NCI-H510A (cell line): ENCODE measurements at places on chromosomes 5 and 9.

DNA sequence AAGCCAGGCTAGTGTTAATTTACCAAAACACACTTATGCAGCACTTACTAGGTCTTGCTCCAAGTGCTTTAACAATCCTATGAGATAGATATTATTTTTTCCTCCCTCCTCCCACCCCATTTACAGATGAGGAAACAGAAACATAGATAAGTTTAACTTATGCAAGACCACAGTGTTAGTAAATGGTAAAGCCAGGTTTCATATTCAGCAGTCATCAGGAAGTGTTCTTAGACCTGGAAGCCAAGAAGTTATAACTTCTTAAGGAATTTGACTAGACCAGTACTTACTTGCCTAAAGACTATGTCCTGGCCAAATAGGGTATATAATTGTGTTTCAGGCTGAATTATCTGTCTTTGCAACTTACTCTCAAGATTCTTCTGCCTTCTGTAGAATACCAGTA, 15.9 kb downstream of the ABHD17B start:
- no peak for DNase-seq

GRCh38 chr9:71783120-71783523, 14.8 kb upstream of the CEMIP2 start:
- DNase-seq, result peak; percentile 34

DNA sequence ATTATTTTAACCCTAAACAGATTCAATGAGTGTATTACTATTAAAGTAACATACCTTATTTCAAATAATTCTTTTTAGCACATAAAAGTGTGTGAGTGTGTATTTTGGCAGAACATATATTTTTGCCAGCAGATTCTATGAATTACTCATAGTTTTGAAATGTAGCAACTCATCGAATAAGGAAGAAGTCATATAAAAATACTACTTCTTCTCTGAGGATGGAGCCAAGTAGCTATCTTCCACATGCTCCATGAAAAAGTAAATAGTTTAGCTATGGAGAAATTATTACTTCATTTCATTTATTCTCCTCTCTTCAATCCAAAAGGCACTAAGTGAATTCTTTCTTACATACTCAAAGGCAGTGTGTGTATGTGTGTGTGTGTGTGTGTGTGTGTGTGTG, 1090.4 kb upstream of the CDH6 start:
- no peak for DNase-seq

DNA sequence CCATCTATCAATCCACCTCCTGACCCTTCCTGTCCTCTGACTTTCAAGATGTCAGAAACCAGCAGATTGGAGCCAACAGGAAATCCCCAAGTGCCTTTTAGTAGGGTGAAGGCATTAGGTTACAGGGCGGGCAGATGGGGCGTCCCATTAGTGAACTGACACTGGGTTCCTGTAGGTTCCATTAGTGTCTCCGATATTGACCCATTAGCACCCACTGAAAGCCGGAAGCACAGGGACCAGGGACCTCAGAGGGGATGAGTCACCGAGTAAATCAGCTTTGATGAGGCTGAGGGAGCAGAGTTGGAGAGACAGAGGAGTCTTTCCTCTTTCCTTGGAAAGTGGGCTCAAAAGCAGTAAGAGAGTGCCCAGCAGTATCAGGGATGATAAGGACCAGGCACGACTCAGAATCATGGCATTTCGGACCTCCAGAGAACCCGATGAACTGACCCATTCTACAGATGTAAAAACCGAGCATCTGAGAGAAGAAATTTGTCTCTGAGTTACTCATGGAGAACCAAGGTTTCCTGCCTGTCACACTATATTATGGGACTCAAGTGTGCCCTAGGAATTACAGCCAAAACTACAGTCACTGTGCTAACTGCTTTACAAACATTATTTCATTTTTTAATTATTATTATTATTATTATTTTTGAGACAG, 47.2 kb upstream of the FABP6 start:
- no peak for DNase-seq

DNA sequence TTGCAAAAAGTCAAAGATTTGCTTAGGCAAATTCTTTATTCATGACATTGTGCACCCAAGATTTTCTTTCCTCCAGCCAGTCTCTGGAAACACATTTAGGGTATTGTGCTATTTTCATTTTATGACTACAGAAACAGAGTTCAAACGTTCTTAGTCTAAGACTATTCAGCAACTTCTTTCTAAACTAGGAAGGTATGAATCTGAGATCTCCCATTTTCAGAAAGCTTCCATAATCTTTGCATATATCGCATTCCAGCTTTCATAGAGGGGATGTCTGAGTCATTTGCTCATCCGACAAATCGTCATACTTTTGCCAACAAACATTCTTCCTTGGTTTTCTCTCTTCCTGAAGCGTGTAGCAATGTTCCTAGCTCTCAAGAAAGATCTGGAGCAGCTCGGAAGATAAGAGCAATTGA, 1.6 kb upstream of the PAPPA start:
- no peak for DNase-seq

- no peak for DNase-seq
Measured at GRCh38 chr9:31612336-31613030, 772.0 kb upstream of the ACO1 start.

GRCh38 chr5:125463466-125464092, 717.1 kb upstream of the ZNF608 start:
- DNase-seq, result no peak

GRCh38 chr9:33161589-33162132, 5.5 kb downstream of the B4GALT1 start:
- peak; percentile 54 for DNase-seq

DNA sequence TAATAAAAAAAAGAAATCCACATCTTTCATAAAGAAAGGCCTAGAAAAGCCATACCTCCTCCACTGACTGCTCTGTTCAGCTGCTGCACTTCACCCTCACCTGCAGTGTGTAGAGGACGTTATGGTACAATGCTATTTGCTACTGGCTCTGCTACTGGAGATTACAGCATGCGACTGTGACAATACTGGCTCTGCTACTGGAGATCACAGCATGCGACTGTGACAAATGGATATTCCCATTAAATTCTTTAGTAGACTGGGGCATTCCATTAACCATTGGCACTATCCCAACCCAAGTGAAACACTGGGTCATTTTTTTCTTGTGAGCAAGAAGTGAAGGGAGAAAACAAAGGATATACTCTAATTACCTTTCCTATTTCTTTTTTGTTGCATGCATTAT, 1063.5 kb upstream of the DMAC1 start:
- no peak for DNase-seq

DNA sequence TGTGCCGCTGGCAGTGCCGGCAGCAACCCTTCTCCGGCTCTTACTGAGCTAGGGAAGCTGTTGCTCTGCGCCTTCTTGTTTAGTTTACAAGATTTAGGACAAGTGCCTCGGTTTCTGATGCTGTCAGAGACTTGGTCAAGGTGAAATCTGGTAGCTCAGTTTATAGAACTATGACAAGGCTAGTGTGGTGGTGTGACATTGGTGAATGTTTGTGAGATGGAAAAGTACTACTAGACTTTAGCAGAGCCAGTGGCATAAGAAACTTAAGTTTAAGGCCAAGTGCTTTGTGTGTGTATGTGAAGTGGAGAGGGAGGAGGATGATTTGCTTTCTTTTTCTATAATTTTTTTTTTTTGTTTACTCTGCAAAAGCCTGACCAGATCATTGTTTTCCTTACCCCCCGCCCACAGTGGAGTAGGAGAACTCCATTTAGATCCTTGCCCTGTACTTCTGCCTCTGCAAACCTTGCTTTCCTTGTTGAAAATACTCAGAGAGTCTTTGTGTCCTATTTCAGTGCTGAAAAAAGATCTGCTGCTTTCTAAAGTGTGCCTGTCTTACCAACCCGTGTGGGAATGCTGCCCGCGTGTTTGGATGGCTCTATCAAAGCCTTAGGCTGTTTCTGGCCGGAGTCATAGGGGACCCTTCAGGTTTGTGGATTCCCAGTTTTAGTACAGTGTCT, 75.9 kb downstream of the TRIO start:
- no peak for DNase-seq

DNA sequence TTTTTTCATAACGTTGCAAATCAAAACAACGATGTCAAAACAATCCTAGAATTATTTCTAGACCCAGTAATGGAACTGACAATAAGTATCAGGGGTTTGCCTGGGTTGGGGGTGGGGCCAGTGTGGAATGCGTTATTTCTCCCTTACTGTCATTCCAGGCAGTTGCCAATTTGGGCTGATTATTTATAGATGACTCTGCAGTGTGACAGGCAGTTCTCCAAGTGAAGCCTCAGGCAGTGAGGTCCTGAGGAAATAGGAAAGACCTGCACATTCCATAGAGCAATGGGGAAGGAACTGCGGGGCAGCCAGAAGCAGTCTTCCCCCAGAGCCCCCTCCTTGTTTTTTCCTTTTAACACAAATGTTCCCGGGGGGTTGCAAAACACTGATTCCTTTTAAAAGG, 179.0 kb downstream of the YTHDC2 start:
- no peak for DNase-seq

GRCh38 chr9:117021906-117022305, 334.8 kb downstream of the TRIM32 start:
- DNase-seq, result no peak

DNA sequence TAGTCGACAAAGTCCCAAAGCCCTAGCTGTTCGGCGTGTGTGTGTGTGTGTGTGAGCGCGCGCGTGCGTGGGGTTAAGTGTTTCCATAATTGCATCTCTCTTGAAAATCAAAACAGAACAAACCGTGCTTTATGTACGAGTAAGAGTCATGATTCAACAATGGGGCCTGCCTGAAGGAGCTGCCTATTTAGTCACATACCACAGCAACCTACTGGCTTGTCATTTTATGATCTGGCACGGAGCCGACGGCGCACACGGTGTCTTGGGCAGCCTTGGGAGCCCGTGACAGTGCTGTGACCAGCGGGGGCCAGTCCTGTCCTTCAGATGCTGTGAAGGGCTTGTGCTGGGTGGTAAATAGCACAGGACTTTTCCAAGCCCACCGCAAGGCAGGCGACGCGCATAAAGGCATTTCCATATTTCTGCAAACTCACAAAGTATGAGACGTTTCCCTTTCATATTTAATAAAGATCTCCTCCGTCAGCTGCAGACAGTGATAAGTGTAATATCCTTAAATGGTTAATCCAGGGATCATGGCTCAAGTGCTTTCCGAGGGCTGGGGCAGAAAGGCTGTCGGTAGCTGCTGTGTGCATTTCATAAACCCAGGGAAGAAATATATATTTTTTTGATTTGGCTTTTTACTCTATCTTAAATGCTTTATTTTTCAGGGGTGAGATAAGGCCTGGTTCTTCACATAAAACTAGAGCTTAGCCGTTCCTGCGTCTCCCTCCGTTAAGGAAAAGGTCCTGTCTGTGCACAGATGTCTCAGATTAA, 270.2 kb upstream of the IRX1 start:
- DNase-seq, result no peak

GRCh38 chr9:80692751-80693150, 996.6 kb downstream of the TLE1 start:
- DNase-seq, result no peak

- DNase-seq, result no peak
Measured at GRCh38 chr5:134077926-134078580, 36.4 kb upstream of the TCF7 start.

- no peak for DNase-seq
Measured at GRCh38 chr5:150584556-150585335, 55.7 kb upstream of the SYNPO start.

DNA sequence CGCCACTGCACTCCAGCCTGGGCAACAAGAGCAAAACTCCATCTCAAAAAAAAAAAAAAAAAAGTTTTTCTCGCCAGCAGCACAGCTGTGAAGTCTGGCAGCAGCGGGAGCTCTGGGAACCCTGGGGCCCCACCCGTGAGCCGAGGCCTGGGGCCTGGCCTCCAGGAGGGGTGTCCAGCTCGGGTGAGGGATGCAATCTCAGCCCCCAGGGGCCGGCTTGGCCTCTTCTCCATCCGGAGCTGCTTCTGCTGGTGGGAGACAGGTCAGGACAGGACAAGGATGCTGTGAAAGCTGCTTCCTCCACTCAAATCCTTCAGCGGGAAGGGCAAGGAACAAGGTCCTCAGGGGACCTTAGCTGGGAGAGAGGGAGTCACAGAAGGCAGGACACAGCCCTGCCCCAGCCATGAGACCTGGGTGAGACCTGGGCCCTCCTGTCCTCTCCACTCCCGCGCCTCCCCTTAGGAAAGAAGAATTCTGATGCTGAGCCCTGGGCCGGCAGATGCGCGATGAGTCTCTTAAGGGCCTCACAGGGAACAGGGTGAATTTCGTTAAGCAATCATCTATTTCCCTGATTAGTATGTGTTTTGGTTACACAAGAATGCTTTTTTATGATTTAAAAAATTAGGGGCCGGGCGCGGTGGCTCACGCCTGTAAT, 30.6 kb downstream of the PLPP7 start:
- DNase-seq, result no peak

DNA sequence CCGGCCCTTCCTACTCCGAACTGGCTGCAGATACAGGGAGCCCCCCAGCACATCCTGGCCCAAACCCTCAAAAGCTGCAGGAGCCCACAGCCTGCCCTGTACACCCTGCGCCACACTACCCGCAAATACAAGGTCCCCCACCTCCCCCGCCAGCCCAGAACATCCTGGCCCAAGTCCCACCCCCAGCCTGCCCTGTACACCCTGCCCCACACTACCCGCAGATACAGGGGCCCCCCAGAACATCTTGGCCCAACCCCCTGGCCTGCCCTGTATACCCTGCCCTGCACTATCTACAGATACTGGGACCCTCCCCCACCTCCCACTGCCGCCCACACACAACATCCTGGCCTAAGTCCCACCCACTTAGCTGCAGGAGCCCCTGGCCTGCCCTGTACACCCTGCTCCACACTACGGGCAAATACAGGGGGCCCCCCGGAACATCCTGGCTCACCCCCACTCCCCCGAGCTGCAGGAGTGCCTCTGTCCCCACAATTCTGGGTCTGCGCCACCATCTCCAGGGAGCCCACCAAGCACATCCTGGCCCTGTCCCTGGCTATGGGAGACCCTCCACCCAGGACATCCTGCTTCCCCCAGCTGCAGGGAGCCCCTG, 8.3 kb downstream of the LPCAT1 start:
- no peak for DNase-seq

DNA sequence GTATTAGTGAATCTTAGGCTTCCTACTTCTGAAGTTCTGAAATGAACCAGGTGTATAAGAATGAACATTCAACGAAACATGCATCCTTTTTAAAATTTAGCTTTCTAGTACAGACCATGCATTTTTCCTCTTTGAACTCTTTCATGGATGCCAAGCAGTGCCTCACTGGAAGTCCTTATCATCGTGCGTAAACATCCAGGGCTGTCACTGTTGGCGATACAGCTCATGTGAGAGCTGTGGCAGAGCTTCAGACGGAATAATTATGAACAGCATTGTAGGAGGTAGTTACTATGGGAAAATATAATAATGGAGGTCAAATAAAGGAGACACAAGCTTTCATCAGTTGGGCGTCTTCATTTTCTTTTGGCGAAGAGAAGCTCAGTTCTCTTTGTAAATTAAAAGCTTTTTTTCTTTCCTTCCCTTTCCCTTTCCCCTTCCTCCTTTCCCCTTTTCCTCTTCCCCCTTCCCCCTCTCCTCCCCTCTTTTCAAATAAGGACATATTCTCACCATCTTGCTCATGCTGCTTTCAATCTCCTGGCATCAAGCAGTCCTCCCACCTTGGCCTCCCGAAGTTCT, 167.3 kb downstream of the KDM4C start:
- DNase-seq, result no peak

- DNase-seq, result no peak
Measured at GRCh38 chr5:76547242-76547890, 75.8 kb downstream of the F2RL2 start.

GRCh38 chr9:74006935-74007334, 490.2 kb upstream of the RORB start:
- no peak for DNase-seq

GRCh38 chr5:149471406-149472183, 79.6 kb downstream of the CSNK1A1 start:
- DNase-seq, result no peak
